Common myeloid progenitor, CD34-positive (primary cell): ENCODE measurements at places on chromosomes 2 and 18.

DNA sequence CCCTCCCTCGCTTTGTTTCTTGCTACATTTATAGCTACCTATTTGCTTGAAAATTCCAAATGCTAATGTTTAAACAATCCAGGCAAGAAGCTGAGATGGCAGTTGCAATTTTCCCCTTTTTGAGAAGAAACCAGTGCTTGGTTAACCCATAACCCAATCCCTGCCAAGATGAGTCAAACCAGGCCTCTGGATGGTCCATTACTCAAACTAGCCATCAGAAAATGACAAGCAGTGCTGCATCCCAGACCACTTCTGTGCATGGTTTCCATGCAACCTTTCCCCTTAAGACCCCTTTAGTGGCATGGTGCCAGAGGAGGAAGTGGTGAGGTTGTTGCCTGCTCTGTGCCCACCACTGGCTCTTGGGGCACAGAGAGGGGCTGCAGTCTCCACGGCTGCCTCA, 131.2 kb upstream of the RMP24 start:
- no peak for DNase-seq

DNA sequence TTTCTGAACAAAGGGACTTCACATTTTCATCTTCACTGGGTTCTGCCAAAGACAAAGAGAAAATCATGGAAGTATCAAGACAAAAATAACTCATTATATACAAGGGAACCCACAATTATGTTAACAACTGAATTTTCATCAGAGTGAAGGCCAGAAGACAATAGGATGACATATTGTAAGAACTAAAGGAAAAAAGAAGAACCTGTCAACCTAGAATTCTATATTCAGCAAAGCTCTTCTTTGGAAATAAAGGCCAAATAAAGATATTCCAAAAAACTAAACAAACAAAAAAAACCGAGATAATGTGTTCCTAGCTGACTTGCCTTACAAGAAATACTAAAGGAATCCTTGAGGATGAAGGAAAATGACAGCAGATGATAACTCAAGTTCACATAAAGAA, 10.3 kb upstream of the ZCCHC2 start:
- no peak for DNase-seq

GRCh38 chr2:33019796-33020195, 73.0 kb downstream of the LTBP1 start:
- DNase-seq: no peak

- DNase-seq: no peak
Observed at GRCh38 chr18:5303636-5304035, 8.1 kb upstream of the ZBTB14 start.

DNA sequence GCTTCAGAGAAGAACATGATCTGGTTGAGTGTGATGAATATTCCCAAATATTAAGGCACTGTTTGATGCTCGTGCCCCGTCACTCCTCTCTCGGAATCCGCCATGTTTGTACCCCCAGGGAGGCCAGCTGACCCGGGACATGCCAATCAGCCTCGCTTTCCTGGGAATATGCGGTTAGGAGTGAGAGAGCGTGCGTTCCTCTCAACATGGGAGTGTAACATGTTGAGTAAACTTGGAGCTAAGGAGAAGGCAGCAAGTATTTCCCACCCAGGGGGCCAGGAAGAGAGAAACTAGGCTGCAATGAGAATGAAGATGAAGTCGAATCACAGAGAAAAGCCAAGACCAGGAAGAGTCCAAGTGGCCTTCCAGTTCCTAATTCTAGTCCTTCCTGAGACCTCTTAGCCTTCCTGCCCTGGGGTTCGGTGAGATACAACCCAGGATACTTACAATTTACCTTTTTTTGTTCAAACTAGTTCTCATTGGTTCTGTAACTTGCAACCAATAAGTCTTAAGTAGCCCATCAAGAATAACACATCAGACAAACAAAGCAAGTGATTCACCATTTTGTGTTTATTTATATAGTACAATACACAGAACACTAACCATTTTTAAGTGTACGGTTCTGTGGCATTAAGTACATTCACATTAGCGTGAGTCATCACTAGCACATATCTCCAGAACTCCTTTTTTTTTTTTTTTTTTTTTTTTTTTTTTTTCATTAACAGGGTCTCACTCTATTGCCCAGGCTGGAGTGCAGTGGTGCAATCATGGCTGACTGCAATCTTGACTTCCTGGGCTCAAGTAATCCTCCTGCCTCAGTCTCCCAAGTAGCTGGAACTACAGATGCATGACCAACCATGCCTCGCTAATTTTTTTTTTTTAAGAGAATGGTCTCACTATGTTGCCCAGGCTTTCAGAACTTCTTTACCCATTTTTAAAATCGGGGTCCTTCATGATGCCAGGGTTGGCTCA, 36.4 kb upstream of the SLC1A4 start:
- DNase-seq: no peak

DNA sequence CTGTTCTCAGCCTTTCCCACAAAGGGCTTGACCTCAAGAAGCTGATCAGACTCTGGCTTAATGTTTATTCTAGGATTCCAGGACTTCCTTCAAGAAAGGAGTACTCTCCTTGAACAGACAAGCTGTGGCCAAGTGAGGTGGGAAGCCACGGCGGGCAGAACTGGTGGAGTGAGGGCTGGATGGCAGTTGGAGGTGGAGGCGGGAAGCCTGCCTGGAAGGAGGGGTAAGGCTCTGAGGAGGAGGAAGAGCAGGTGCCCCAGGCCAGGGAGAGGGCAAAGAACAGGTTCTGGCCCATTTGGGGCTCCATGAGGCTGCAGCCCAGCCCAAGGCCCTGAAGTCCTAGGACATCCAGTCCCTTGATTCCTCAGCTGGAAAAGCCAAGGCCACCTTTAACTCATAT, 143.9 kb downstream of the CYP26B1 start:
- DNase-seq: no peak

DNA sequence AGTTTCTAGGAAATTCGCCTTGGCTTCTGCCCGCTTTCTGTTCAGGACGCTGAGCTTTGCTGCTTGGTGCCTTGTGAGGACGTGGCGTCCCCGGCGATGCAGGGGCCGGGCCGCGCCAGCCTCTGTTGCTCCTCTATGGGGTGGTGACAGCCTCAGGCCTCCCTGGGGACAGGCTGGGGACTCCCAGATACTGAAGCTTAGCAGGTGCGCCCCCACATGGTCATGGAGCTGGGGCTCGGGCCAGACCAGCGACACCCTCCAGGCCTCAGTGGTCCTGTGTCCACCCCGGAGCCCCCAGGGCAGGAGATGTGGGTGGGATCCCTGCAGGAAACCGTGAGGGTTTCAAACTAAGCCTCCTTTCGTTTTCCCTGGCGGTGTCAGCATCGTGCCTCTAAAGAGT, 29.2 kb downstream of the KCNG2 start:
- no peak for DNase-seq

DNA sequence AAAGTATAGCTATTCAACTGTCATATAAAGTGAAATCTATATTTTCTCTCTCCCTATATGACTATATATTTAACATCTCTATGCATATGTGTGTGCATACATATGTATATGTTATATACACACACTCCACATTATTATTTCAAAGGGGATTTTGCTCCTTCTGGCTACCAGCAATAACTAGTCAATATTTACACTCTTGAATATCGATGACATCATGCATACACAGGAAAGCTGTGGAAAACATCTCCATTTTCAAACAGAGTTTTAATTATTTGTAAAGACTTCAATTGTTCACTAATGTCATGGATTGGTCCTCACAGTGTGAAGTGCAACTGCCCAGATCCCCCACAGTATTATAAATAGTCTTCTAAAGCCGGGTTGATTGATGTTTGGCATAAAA, 195.9 kb upstream of the TCF4 start:
- no peak for DNase-seq

GRCh38 chr18:75406491-75407445, 20.7 kb downstream of the SMIM21 start:
- DNase-seq: no peak
